ENCODE measurements at places on chromosomes 6 and 20.

- DNase-seq, result peak; percentile 69
Observed at GRCh38 chr6:84462698-84463097, 235.3 kb upstream of the CEP162 start.

DNA sequence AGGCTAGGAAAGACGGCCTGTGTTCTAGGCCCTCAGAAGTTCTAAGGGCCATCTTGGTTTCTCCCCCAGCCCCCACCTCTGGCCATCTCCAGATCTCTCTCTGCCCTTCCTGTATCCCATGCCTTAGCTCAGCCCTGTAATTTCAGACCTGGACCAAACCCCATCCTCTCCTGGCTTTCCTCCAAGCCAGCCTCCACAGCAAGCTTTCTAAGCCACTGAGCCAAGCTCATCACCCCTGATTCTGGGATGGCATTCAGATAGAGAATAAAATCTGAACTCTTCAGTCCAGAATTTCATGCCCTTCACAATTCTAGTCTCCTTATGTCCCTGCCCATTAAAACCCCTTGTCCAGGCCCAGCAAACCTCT lies 18.9 kb upstream of the CCM2L start:
- no peak for DNase-seq

- DNase-seq, result no peak
Observed at GRCh38 chr6:117947234-117947633, 40.2 kb downstream of the SLC35F1 start.

DNA sequence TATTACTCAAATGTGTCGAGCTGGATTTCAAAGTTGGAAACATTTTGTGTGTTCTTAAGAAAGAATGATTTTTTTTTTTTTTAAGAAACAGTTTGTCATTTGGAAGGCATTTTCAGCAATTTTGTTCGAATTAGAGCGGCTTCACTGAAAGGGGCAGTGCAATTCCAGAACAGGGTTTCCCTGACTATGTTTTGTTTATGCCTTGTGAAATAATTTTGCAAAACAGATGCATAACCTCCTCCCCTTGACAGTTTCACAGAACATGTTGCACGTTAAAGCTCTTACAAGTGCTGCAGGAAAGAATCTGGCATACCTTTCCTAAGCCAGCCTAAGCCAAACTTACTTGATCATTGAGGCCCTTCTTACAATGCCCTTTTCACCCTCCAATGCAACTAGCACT lies 216.0 kb upstream of the SSTR4 start:
- no peak for DNase-seq

DNA sequence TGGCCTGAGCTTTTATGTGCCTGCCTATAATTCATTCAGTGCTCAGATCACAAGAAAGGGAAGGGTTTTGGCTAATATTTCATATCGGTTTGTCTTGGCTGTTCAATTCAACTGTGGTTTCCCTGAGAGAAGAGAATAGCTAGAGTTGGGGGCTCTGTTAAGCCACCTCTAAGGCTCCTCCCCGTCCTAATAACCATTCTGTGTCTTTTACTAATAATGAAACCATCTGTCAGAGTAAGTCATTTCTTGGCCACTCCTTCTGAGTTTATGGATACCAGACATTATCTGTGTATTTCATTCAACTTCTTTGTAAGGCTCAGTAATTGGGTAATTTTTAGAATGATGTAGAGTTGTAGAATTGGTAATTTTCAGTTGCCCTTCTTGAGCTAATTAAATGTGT lies 5.2 kb downstream of the STX11 start:
- DNase-seq, result no peak

DNA sequence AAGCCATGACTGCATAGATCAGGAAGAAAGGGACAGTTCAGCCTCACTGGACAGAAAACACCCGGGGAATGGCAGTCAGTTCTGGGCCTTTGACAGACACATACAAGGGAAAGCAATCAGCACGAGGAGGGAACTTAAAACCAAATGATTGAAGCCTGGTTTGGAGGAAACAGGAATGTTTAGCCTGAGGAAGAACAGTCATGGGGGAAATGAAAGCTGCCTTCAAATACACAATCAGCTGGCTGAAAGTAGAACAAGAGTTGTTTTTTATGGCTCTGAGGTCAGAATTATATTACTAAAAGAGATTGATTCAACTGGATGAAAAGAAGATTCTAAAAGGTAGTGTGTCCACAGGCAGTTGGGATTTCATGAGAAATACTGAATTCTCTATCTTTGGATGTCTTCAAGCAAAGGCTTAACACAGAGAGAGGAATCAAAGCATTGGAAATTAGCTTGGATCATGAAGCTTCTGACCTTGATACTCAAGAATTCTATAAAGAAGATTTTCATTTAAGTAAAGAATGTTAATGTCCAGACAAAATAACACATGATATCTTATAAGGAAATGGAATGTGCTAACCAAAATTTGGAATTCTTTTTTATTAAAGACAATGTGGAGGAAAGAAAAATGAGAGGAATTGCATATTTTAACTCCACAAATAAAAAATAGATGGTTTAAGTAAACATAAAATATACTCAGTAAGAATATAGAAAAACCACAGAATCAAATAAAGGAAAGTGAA lies 216.6 kb downstream of the IBTK start:
- no peak for DNase-seq

DNA sequence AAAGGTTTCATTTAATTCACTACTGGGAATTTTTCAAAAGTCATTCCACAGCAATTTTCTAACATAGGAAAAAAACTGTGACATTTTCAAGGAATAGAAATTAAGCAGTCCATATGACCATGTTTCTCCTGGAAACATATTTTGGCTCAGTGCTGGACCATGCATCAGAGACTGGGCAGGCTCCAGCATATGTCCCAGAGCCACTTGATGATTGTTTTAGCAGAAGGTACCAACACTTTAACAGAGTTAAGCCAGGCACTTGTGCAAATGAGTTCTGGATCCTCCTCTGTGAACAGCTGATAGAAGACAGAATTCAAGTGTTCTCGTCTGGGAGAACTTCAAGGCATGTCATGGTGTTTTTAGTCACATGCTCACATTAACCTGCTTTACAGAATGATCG lies 516.3 kb downstream of the COL12A1 start:
- DNase-seq, result no peak

- DNase-seq, result no peak
Observed at GRCh38 chr6:47810885-47811284, 29.1 kb downstream of the OPN5 start.

DNA sequence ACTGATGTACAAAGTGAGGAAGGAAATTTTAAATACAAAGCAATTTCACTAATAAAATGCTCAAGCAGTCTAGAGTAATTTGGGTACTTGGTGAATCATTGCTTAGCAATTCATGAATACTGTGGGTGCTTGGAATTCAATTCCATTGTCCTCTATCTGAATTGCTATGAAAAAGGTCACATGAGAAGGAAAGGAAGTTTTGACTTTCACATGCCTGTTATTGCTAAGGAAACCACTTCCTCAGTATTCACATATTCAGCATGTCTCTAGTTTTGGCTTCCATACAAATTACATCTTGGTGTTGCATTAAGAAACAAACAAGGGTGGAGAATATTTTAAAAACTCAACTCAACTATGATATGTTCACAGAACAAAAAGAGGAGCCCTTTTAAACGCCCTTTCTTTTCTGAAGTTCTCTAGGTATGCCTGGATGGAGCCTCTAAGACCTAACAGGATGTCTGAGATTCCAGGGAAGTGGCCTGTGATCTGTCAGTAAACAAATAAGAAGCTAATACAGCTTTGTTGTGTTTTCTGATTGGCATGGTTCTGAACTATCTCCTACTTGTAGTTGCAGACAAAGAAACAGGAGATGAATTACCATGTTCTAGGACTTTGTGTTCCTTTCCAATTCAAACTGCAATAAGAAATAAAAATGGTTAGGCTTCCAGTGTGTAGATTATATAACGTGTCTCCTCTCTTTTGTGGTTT lies 190.4 kb downstream of the OGFRL1 start:
- peak; percentile 97 for DNase-seq

DNA sequence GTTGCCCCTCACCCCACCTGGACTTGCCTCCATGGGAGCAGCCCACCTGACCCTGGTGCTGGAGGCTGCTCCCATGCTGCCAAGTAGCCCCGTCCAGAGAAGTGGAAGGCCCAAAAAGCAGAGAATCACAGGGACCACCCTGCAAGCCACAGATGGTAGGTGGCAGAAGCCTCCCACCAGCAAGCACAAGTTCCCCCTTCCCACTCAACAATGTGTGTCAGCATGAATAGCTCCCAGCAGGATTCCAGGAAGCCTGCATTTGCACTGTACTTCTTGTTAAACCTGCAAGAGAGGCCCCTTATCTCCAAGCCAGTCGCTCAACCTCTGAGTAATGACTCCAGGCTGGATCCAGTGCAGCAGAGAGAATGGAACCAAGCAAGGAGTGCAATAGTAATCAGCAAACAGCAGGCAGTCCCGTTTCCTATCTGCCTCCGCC lies 180.8 kb upstream of the CST7 start:
- DNase-seq, result no peak

DNA sequence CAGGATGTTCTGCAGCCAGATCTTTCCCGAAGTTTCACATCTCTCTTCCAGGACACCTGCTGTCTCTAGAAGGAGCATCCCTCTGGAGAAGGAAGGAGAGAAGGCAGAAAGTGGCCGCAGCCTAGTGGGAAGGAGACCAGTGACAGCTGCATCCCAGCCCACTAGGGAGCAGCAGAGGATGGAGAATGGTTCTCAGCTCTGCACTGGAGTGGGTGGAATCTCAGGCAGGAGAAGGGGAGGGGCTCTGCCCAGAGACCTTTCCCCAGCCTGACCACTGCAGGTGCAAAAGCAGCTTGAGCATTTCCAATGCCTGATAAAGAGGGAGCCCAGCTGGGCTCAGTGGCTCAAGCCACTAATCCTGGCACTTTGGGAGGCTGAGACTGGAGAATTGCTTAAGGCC lies 32.3 kb downstream of the NCR2 start:
- peak; percentile 17 for DNase-seq

DNA sequence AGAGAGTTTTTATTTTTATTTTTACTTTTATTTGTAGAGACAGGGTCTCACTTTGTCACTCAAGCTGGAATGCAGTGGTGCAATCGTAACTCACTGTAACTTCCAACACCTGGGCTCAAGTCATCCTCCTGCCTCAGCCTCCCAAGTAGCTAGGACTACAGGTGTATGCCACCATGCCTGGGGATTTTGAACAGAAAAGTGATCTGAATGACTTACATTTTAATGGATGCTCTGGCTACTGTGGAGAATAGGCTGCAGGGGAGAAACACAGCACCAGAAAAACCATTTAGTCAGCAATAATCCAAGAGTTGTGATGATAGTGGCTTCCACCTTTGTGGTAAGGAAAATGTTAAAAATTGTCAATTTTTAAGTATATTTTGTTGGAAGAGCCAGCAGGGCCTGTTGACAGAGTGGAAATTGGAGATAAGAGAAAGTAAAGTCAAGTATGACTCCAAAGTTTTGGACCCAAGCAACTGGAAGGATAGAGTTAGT lies 106.0 kb upstream of the LOC128125822 start:
- no peak for DNase-seq

DNA sequence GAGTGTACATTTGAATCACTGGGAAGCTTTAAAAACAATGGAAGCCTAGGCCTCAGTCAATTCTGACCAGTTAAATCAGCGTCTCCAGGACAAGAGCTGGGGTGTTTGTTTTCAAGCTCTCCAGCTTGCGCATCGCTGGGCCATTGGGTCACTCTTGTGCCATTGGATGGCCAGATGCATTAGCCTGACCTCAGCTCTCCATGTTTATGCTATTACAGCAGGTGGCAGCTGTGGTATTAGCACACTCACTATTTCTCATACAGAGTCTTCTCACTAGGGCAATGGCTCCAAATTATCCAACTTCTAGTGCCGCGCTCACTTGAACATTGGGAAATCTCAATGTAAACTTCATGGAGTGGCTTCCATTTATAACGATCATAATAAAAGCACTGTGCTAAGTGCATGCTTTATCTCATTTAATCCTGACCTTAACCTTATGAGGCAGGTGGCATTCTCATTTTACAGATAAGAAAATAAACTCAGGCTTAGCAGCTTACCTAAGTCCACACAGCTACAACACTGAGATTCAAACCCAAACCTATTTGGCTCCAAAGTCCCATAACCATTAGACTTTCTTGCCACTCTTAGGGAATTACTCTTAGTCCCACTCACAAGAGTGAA lies 108.8 kb downstream of the PPP1R14C start:
- no peak for DNase-seq

- DNase-seq, result no peak
Observed at GRCh38 chr6:74780831-74781230, 425.0 kb downstream of the COL12A1 start.

DNA sequence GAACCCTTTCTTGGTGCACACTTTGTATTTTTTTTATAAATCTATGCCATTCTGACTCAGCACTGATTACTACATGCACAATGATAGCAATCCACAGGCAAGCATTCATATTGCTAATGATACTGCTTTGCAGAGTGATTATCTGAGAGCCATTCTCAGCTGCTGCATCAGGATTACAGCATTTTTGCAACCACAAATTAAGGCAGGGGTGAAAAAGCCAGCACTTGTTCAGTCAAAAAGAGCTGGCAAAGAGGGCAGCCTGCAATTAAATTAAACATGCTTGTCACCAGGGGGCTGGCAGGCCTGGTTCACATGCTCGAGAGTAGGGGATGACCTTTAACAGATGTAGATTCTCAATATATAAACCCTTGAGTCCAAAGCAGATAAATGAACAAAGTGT lies 40.7 kb upstream of the SLC17A4 start:
- peak; percentile 3 for DNase-seq

DNA sequence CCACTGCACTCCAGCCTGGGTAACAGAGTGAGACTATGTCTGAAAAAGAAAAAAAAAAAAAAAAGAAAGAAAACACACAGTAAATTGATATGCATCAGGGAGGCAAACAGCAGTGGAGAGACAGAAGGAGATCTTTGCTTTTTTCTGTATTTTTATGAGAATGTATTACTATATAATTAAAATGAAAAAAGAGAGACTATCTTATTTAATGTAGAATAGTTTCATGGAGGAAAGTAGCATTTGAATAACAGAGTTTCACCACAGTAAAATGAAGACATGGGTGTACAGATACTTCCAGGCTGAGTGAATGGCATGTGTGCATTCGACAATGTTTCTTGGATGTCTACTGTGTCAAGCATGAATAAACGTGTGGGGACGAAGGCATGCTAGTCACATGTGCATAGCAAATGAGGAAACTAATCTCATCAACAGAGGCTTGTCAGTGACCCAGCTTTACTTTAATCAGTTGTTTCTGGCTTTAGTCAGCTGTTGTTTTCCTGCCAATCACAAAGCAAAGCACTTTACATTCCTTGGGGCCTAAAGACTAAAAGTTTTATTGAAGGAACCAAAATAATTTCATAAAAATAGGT lies 55.5 kb upstream of the ARMH2 start:
- DNase-seq, result no peak
